ENCODE measurements at places on chromosomes 4 and X. TPM values are rescaled to one million over a fixed set of nuclear protein-coding genes. Genes with fewer than 3 reads are reported as not detected.

WDR17 gene
- total RNA-seq: 1.2 TPM

SMR3B gene
- not detected for total RNA-seq

EPHA5 gene
- total RNA-seq: not detected

GAGE13 gene
- not detected for total RNA-seq

RNF150 gene
- not detected for total RNA-seq

ZFX gene
- 46.8 TPM for total RNA-seq

CT45A1 gene
- total RNA-seq: not detected

TMEM128 gene
- 18.4 TPM for total RNA-seq

DNA sequence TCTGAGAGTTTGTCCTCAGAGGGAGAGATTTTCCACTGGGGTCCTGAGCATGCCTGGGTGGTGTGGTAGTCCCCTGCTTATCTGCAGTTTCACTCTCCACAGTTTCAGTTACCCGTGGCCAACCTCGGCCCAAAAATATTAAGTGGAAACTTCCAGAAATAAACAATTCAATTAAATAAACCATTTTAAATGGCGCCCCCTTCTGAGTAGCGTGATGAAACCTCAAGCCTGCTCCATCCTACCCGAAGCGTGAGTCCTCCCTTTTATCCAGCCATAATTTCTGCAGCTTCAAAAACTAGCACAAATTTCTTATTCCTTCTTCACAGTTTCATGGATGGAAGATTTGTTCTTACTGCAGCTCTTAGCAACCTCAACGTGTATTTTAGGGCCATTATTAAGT lies 26.7 kb downstream of the PNMA6E start:
- H3K36me3 ChIP-seq: no peaks in the 10 kb centered on the region
- peaks cover 2% of the 10 kb centered on the region for H3K4me1 ChIP-seq
- no peak overlapping the region for H3K27ac ChIP-seq
- H3K4me3 ChIP-seq: no peak overlapping the region
- H3K27me3 ChIP-seq: peaks cover 3% of the 10 kb centered on the region
- no peak for DNase-seq

DNA sequence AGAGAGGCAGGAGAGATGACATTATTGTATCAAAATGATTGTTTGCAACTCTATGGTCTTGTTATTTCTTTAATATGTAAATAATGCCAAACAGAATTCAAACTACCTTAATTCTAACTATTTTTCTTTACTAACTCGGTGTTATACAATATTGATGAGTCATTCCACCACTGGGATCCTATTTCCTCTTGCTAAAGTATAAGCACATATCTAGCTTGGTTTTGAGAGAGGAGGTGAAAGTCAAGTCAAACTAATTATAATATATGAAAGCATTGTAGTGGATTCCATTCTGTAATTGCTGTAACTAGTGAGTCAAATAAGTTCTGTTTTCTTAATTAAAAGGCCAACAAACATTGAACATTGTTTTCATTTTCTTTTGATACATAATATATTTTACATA lies 837.6 kb downstream of the PDHA2 start:
- no peaks in the 10 kb centered on the region for H3K4me1 ChIP-seq
- no peak overlapping the region for H3K27ac ChIP-seq
- no peak for DNase-seq
- no peaks in the 10 kb centered on the region for H3K27me3 ChIP-seq
- no peak overlapping the region for H3K4me3 ChIP-seq

- no peak for DNase-seq
- H3K27ac ChIP-seq: no peak overlapping the region
- H3K27me3 ChIP-seq: no peaks in the 10 kb centered on the region
- H3K36me3 ChIP-seq: no peaks in the 10 kb centered on the region
- H3K4me3 ChIP-seq: no peak overlapping the region
Measured at GRCh38 chr4:110970642-110971041, 347.8 kb upstream of the PITX2 start.

GRCh38 chrX:39212456-39212855 lies 411.2 kb downstream of the MID1IP1 start:
- no peaks in the 10 kb centered on the region for H3K4me1 ChIP-seq
- H3K27ac ChIP-seq: no peak overlapping the region
- H3K36me3 ChIP-seq: no peaks in the 10 kb centered on the region
- no peak for DNase-seq
- no peaks in the 10 kb centered on the region for H3K27me3 ChIP-seq

DNA sequence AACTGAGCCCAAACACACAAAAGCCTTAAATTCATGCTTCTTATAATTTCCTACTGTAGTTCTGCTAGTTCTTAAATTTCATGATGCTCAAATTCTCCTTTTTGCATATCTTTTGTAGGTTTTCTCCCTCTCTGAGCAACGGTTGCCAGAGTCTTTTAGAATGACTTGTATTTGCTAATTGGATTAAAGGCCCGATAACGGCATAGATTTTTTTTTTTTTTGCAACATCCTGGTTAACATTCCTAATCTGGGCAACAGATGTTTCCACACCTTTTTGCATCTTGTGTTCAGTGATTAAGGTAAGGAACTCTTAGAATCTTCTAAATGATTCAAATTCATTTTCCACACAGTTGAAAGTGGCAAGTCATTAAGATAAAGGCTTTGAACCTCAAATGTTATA lies 66.3 kb upstream of the ADGRG2 start:
- H3K4me3 ChIP-seq: no peak overlapping the region
- no peaks in the 10 kb centered on the region for H3K27me3 ChIP-seq
- no peak for DNase-seq

GRCh38 chr4:123308667-123309066 lies 87.9 kb upstream of the SPRY1 start:
- H3K36me3 ChIP-seq: peaks cover 5% of the 10 kb centered on the region
- no peaks in the 10 kb centered on the region for H3K27me3 ChIP-seq
- peaks cover 5% of the 10 kb centered on the region for H3K4me1 ChIP-seq
- DNase-seq: no peak

- peaks cover 2% of the 10 kb centered on the region for H3K4me1 ChIP-seq
- peaks cover 1% of the 10 kb centered on the region for H3K36me3 ChIP-seq
- no peak for DNase-seq
- H3K27ac ChIP-seq: no peak overlapping the region
Measured at GRCh38 chr4:78749972-78750727, 26.0 kb upstream of the BMP2K start.

DNA sequence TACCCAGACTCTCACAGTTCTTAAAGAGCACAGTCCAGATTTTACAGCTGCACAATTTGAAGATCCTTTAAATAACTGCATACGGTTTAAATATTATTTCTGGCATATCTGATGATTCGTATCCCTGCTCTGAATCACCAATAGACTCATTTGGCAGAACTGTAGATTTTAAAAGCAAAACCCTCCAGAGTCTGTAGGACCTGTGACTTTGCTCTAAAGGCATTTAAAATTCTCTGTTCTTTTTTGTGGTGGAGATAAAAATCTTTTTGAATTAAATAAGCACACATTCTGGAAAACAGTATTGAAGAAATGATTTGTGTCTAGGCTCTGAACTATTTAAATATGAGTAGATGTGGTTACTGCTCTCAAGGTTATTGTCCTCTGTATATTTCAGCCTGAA lies 246.2 kb upstream of the PITX2 start:
- no peaks in the 10 kb centered on the region for H3K27me3 ChIP-seq
- H3K36me3 ChIP-seq: no peaks in the 10 kb centered on the region
- peaks cover 3% of the 10 kb centered on the region for H3K4me1 ChIP-seq
- H3K27ac ChIP-seq: no peak overlapping the region
- DNase-seq: no peak

GRCh38 chr4:134544303-134544770 lies 342.7 kb upstream of the PABPC4L start:
- H3K4me3 ChIP-seq: no peak overlapping the region
- no peaks in the 10 kb centered on the region for H3K4me1 ChIP-seq
- H3K27ac ChIP-seq: no peak overlapping the region
- no peaks in the 10 kb centered on the region for H3K27me3 ChIP-seq

GRCh38 chr4:98374643-98375042 lies 113.5 kb downstream of the RAP1GDS1 start:
- no peaks in the 10 kb centered on the region for H3K27me3 ChIP-seq
- H3K4me1 ChIP-seq: peaks cover 1% of the 10 kb centered on the region
- H3K36me3 ChIP-seq: peaks cover 35% of the 10 kb centered on the region
- H3K4me3 ChIP-seq: no peak overlapping the region
- no peak for DNase-seq

- H3K4me3 ChIP-seq: no peak overlapping the region
- H3K36me3 ChIP-seq: peaks cover 2% of the 10 kb centered on the region
- no peak overlapping the region for H3K27ac ChIP-seq
Measured at GRCh38 chr4:184805462-184806228, 20.1 kb downstream of the ACSL1 start.

GRCh38 chr4:126046081-126046614 lies 731.4 kb downstream of the FAT4 start:
- no peak overlapping the region for H3K4me3 ChIP-seq
- H3K27ac ChIP-seq: no peak overlapping the region
- no peaks in the 10 kb centered on the region for H3K4me1 ChIP-seq
- no peak for DNase-seq
- H3K36me3 ChIP-seq: no peaks in the 10 kb centered on the region

DNA sequence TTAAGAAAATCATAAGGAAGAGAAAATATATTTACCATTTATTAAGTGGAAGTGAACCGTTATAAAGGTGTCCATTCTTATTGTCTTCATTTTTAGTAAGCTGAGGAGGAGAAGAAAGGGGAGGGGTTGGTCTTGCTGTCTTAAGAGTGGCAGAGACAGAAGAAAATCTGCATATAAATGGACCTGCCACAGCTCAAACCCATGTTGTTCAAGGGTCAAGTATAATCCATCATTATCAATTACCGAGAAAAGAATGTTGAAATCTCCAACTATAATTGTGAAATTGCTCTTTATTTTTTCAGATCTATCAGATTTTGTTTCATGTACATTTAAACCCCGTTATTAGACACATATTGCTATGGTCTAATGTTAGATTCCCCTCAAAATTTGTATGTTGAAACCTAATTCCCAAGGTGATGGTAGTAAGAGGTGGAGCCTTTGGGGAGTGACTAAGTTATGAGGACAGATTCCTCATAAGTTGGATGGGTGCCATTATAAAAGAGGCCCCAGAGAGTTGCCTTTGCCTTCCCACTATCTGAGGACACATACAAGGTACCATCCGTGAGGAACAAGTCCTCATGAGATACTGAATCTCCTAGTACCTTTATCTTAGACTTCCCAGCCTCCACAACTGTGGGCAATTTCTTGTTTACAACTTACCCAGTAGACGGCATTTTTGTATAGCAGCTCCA lies 58.5 kb upstream of the SMAD1 start:
- no peak overlapping the region for H3K4me3 ChIP-seq
- H3K4me1 ChIP-seq: no peaks in the 10 kb centered on the region
- DNase-seq: no peak
- peaks cover 4% of the 10 kb centered on the region for H3K27me3 ChIP-seq

DNA sequence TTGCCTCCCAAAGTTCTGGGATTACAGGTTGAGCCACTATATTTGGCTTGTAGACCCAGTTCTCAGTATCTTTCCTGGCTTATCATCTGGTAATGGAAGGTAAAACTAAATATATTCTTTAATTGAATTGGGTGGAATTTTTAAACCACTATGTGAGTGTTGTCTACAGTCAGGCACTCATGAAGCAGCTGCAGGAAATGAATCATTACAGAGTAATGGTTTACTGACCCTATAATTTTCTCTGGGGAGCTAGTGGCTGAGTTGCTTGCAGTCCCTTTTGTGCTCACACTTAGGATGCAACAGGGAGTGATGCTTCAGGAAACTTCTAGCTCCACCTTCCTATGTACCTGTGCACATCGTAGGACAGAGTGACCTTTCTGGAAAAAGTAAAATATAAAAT lies 4.1 kb upstream of the UGT2B7 start:
- no peak overlapping the region for H3K4me3 ChIP-seq
- H3K36me3 ChIP-seq: no peaks in the 10 kb centered on the region
- DNase-seq: no peak
- H3K27me3 ChIP-seq: no peaks in the 10 kb centered on the region
- H3K27ac ChIP-seq: no peak overlapping the region

GRCh38 chr4:155809835-155810234 lies 51.0 kb downstream of the GUCY1B1 start:
- no peaks in the 10 kb centered on the region for H3K27me3 ChIP-seq
- no peak for DNase-seq
- H3K36me3 ChIP-seq: no peaks in the 10 kb centered on the region
- peaks cover 3% of the 10 kb centered on the region for H3K4me1 ChIP-seq
- H3K27ac ChIP-seq: no peak overlapping the region

- H3K27me3 ChIP-seq: peaks cover 12% of the 10 kb centered on the region
- DNase-seq: no peak
- H3K36me3 ChIP-seq: no peaks in the 10 kb centered on the region
- no peak overlapping the region for H3K4me3 ChIP-seq
- peaks cover 3% of the 10 kb centered on the region for H3K4me1 ChIP-seq
- H3K27ac ChIP-seq: no peak overlapping the region
Measured at GRCh38 chr4:152594978-152595925, 59.4 kb upstream of the FBXW7 start.

GRCh38 chr4:99685234-99685633 lies 27.6 kb upstream of the C4orf54 start:
- no peak overlapping the region for H3K27ac ChIP-seq
- peaks cover 7% of the 10 kb centered on the region for H3K27me3 ChIP-seq
- H3K4me1 ChIP-seq: no peaks in the 10 kb centered on the region
- no peak overlapping the region for H3K4me3 ChIP-seq
- DNase-seq: no peak

DNA sequence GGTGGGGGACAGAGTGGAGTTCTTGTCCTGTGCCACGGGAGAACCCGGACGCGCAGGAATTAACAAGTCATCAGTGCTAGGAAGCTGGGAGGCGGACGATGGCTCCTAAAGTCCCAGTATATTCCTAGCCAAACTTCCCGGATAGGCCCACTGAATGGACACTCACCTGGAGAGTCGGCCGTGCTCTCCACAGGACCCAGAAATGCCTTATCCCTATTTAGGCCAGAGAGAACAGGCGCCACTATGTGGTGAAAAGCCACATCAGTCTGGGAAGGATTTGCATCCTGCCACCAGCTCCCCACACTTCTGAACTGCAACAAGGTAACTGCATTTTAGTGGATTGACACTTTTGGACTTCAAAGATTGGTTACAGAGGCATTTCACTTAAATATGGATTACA lies 1.1 kb downstream of the CFAP299 start:
- H3K27me3 ChIP-seq: peaks cover 22% of the 10 kb centered on the region
- DNase-seq: no peak
- H3K36me3 ChIP-seq: no peaks in the 10 kb centered on the region
- H3K4me3 ChIP-seq: no peak overlapping the region

GRCh38 chr4:72525938-72526337 lies 43.1 kb downstream of the ADAMTS3 start:
- H3K36me3 ChIP-seq: no peaks in the 10 kb centered on the region
- no peak overlapping the region for H3K27ac ChIP-seq
- no peak overlapping the region for H3K4me3 ChIP-seq
- no peak for DNase-seq
- no peaks in the 10 kb centered on the region for H3K27me3 ChIP-seq

DNA sequence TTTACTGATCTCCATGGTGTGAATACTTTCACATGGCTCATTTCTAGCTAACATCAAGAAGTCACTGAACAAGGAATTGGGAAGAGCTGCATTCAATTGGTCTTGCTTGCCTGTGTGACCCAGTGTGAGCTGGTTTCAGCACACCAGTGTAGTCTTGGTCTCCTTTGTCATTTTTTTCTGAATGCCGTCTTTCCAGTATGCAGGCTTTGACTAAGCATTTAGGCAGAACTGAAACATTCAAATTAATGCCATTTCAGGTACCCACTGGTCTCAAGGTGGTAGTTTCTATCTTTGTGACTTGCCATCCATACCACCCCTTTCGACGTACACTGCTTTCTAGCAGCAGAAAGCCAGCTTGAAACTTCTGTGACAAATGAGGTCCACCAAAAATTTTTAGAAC lies 550.5 kb upstream of the BOD1L1 start:
- H3K27ac ChIP-seq: peak overlapping the region; percentile 82
- peaks cover 5% of the 10 kb centered on the region for H3K36me3 ChIP-seq
- no peak for DNase-seq

- H3K4me1 ChIP-seq: peaks cover 10% of the 10 kb centered on the region
- peak within 1 kb of the TSS; percentile 58 for H3K27ac ChIP-seq
- H3K36me3 ChIP-seq: no peaks in the 10 kb centered on the region
Measured at GRCh38 chrX:1336331-1336943, at the start of gene IL3RA. Gene IL3RA, plus strand, starts transcription at chrX:1336785. Its CDS starts 4,981 bp downstream, at chrX:1341766.
